ENCODE measurements at places on chromosomes 1 and 21.
A peak's percentile ranks its signal among the peaks of the same experiment; 100 is the strongest.

- DNase-seq = no peak
Observed at GRCh38 chr21:17195976-17196375, 316.9 kb upstream of the CXADR start.

DNA sequence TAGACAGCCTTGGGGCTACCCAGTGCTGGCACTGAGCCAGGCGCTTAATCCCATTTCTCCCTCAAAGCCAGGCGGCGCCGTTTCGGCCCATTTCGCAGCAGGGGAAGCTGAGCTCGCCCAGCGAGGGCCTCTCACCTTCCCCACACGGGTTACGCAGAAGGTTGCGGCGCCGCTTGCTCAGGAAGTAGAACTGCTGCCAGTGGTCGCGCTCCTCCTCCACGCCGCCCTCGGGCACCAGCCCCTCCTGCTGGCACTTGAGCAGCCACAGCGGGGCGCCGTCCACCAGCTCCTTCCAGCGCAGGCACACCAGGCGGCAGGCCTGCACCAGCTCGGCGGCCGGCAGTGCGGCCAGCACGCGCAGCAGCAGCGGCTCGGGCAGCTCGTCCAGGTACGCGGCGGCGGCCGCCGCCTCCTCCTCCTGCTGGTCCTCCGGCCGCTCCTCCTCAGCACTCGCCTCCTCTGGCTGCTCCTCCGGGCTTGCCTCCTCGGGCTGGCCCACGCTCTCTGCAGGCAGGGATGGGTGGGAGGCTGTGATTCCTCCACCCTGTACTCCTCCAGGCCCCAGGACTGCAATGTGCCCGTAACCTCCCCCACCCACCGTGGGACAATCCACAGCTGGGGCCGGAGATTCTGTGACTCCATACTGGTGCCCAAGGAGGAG, 3.8 kb downstream of the FBXO2 start:
- DNase-seq = peak; percentile 80

DNA sequence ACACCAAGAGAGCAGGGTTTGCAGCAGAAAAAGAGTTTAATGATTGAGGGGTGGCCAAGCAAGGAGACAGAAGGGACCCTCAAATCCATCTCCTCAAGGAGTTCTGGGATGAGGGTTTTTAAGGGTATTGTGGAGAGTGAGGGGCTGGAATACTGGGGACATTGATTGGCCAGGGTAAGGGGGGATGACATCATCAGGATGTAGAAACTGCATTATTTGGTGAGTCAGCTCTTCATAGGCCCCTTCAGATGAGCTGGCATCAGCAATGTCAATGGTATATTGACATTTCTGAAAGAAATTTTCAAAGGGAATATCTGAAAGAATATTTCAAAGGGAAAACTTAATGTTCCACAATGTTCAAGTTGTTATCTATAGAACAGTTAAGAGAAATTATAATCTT, 168.1 kb upstream of the SNX7 start:
- DNase-seq = no peak

DNA sequence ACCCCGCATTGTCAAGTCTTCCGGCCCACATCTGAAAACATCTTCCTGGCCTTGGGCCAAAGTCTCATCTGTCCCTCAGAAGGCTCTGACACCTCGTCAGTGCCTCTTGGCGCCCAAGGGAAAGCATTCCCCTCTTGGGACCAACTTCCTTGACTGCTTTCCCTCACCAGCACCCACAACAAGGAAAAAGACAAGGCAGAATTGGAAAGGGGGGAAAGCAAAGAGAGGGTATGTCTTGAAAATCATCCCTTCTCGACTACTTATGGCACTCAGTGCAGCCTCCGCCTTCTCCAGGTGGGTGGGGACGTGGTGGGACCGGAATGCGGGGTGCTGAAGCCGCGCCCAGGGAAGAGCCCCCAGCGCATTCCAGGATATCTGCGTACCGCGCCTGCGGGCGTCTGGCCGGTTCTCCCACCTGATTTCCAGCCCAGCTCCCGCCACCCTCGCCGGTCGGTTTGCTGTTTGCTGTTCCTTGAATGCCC, 554 bp upstream of the SLC39A1 start:
- DNase-seq = no peak

- no peak for DNase-seq
Observed at GRCh38 chr1:5403935-5404334, 588.3 kb downstream of the NPHP4 start.

- DNase-seq = no peak
Observed at GRCh38 chr1:209398313-209398991, 185.1 kb upstream of the CAMK1G start.

DNA sequence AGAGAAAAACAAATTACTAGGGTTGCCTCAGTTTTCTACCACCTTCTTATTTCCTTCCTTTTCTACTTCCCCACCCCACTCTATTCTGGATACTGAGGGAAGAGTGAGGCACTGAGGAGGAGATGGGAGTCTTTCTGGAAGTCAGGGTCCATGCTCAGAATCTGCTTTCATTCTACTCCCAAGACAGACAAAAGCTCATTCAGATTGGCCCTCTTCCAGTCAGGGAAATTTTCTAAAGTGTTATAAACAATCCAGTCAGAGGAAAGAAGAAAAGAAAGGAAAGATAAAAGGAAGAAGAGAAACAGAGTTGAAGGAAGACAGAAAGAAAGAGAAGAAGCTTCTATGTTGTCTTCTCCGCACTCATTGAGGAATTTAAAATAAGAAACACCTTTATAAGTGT, 228.6 kb downstream of the COP1 start:
- DNase-seq = no peak

DNA sequence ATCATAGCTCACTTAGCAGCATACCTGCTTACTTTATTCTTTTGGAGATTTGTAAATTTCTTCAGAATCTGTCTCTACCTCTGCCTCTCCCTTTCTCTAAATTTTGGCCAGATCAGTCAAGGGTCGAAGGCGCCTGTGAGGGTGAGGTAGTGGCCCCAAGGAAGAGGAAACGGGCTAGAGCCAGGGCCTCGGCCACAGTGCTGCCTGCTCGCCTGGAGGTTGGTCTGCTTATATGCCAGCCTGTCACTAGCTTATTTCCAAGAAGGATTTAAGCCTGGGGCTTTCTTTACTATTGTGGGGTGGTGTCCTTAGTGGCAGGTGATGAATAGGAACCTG, 19.6 kb downstream of the PEX14 start:
- no peak for DNase-seq

DNA sequence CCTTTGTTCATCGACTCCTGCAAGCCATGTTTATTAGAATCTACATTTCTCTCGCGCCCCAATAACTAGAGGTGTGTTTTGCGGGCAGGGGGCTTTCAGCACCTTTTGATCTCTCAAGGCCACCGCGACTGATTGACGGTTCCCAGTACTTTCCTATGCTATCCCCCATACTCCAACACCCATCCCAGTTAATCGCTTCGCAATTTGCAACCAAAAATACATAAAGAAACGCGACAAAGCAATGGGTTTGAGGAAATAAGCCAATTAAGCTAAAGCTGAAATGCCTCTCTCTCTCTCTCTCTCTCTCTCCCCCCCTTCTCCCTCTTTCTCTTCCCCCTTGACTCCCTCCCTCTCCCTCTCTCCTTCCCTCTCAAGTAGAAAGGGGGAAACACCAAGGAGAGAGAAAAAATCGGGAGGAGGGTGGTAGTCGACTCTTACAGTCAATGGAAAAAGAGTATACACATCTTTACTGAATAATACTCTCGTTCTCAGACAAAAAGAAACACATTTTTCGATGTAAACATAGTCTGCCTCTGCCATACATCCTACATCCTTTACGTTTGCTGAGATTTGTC, 128.0 kb upstream of the DPYD start:
- no peak for DNase-seq

- DNase-seq = no peak
Observed at GRCh38 chr1:56644919-56645676, at the start of gene PRKAA2. Gene PRKAA2, plus strand, starts transcription at chr1:56645314. Its CDS starts 74 bp downstream, at chr1:56645388.
